ENCODE measurements at places on chromosomes 1 and 21. TPM values are rescaled to one million over a fixed set of nuclear protein-coding genes. Genes with fewer than 3 reads are reported as not detected.

Gene SDHB
- total RNA-seq = 103 TPM

Gene NGF
- total RNA-seq = 1.5 TPM

Gene TDRD10
- total RNA-seq = not detected

Gene L1TD1
- total RNA-seq = not detected

Gene SIM2
- 6.4 TPM for total RNA-seq

Gene MPZ
- total RNA-seq = 0.43 TPM

Gene NID1
- 8.0 TPM for total RNA-seq

Gene GPR25
- not detected for total RNA-seq

Gene EPS15
- total RNA-seq = 12.1 TPM

Gene FNDC5
- 0.20 TPM for total RNA-seq

Gene S100A8
- not detected for total RNA-seq

Gene PWP2
- total RNA-seq = 2.3 TPM

Gene VAV3
- total RNA-seq = 0.29 TPM

Data from A549 treated with Mapracorat at 1 μM for 4 hours (cell line).